T-helper 17 cell (primary cell): ENCODE measurements at places on chromosomes 5 and 9. TPM values are rescaled to one million over a fixed set of nuclear protein-coding genes. Genes with fewer than 3 reads are reported as not detected.

The SLC36A3 gene
- not detected for total RNA-seq

DNA sequence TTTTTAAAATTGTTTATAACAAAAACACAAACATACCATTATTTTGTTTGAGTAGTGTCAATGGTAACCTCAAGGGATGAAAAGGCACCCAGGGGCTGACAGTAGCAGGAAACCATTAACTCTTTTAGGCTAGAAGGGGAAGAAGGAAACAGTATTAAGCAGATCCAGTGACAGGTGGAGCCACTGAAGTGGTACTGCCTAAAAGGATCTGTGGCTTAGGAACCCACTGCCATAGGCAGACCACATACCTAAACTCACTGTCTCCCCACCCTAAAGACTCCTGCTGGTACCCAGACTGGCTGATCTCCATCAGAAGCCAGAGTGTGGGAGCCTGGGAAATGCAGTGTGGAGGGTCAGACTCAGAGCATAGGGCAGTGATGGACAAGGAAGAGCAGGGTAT lies 13.5 kb downstream of the RLN1 start:
- H3K36me3 ChIP-seq: peaks cover 9% of the 10 kb centered on the region
- peak overlapping the region; percentile 56 for H3K4me3 ChIP-seq
- peak overlapping the region; percentile 87 for H3K27ac ChIP-seq
- no peak for DNase-seq
- peaks cover 34% of the 10 kb centered on the region for H3K4me1 ChIP-seq

- H3K27ac ChIP-seq: no peak overlapping the region
- peaks cover 79% of the 10 kb centered on the region for H3K27me3 ChIP-seq
- no peak overlapping the region for H3K4me3 ChIP-seq
- DNase-seq: no peak
- peaks cover 6% of the 10 kb centered on the region for H3K36me3 ChIP-seq
Observed at GRCh38 chr5:146334074-146334533, 4.5 kb upstream of the POU4F3 start.

- no peaks in the 10 kb centered on the region for H3K27me3 ChIP-seq
- no peaks in the 10 kb centered on the region for H3K36me3 ChIP-seq
- no peak for DNase-seq
- no peaks in the 10 kb centered on the region for H3K4me1 ChIP-seq
- no peak overlapping the region for H3K4me3 ChIP-seq
- no peak overlapping the region for H3K27ac ChIP-seq
Observed at GRCh38 chr5:167923396-167923795, 368.0 kb upstream of the WWC1 start.

- H3K27me3 ChIP-seq: peaks cover 71% of the 10 kb centered on the region
- no peaks in the 10 kb centered on the region for H3K4me1 ChIP-seq
- no peak overlapping the region for H3K27ac ChIP-seq
- peak; percentile 11 for DNase-seq
- no peak overlapping the region for H3K4me3 ChIP-seq
- H3K36me3 ChIP-seq: no peaks in the 10 kb centered on the region
Observed at GRCh38 chr5:163347671-163348070, 89.7 kb upstream of the CCNG1 start.

DNA sequence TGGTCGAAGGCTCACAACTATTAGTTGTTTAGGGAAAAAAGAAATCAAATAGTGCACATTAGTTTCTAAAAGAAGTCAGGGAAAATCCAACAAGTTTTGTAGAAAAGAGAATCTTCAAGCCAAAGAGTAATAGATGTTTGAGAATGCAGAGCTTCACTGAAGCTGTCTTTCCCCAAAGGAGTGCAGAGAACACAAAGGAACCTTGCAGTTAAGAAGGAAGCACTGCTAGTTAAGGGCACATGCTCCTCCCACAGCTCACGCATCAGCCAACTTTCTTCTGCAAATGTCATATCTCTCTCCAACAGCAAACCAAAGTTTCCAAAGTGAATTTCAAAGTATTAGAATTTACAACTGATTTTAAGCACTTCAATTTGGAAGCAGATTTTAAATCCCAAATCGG lies 116.4 kb upstream of the FST start:
- no peak overlapping the region for H3K4me3 ChIP-seq
- no peak overlapping the region for H3K27ac ChIP-seq
- no peak for DNase-seq
- H3K36me3 ChIP-seq: no peaks in the 10 kb centered on the region
- H3K4me1 ChIP-seq: no peaks in the 10 kb centered on the region

DNA sequence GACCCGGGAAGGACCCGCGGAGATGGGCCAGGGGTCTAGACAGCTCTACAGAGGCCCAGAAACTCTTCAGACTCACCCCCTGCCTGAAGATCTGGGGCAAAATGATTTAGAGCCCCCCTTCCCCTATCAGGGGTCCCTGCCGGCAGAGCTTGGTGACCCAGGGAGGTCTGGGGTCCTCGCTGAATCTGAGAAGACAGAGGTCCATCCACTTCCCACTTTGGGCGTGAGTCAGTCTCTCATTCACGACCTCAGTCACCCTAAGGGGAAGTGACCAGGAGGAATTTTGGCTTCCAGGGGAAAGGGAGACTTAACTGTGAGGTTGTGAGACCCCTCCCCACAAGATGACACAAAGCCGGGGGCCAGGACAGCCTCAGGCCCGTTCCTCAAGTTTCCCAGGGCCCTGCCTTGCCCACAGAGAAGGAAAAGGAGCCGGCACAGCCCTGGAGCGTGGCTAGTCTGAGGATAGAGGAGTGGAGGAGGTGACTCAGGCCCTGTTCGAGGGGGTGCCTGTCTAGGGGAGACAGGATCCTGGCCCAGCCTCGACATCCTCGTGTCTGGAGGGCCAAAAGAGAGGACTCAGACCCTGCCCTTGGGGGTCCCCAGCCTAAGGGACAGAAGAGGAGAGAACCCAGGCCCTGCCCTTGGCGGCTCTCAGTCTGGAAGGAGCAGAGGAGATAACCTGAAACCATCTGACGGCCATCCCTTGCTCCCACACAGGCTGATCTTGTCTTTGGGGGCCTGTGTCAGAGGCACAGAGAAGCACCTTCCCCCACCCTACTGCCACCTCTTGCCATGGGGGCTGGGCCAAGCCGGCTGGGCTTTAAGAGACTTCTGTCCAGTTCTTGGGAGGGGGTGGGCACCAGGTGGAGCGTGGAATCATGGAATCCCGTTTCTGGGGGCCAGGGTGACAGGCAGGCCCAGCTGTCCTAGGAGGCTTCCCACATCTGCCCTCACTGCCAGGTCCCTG lies 889 bp downstream of the PDLIM4 start:
- peak overlapping the region; percentile 19 for H3K4me3 ChIP-seq
- peaks cover 3% of the 10 kb centered on the region for H3K36me3 ChIP-seq
- no peak overlapping the region for H3K27ac ChIP-seq
- no peak for DNase-seq
- H3K27me3 ChIP-seq: peaks cover 33% of the 10 kb centered on the region

DNA sequence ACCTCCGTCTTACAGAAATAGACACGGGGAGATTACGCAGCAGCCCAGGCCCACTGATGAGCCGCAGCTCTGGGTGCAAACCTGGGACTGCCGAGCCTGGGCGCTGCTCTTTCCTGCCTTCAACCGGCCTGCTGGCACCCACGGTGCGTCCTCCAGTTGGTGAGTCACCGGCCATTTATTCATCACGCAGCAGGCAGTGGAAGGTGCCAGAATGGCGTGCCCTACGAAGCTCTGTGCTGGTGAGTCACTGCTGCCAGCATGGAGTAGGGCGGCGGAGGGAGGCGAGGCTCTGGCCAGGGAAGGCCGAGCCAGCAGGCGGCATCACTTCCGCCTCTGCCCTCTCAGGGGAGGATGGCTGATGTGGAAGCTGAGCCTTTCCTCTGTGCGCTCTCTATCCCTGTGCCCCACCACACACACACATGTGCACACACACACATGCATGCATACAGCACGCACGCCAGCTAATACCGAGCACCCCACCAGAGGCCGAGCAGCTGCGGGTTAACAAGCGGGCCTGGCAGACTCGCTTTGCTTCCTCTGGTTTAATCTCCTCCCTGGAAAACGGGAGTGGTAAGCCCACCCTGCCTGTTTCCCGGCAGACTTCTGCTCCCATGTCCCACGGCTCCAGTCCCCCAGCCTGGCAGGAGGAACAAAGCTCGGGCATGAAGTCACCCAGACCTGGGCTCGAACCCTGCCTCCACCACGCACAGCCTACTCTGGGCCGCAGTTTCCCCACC lies 39.2 kb downstream of the OLFM1 start:
- no peak overlapping the region for H3K4me3 ChIP-seq
- peaks cover 13% of the 10 kb centered on the region for H3K27me3 ChIP-seq
- H3K4me1 ChIP-seq: no peaks in the 10 kb centered on the region

GRCh38 chr5:108711898-108712297 lies 35.8 kb upstream of the FER start:
- no peaks in the 10 kb centered on the region for H3K36me3 ChIP-seq
- H3K4me3 ChIP-seq: no peak overlapping the region
- H3K27me3 ChIP-seq: peaks cover 40% of the 10 kb centered on the region
